Thyroid gland (tissue), 4 donors: ENCODE measurements at places on chromosomes 5 and 9.
A peak's percentile ranks its signal among the peaks of the same experiment; 100 is the strongest.

DNA sequence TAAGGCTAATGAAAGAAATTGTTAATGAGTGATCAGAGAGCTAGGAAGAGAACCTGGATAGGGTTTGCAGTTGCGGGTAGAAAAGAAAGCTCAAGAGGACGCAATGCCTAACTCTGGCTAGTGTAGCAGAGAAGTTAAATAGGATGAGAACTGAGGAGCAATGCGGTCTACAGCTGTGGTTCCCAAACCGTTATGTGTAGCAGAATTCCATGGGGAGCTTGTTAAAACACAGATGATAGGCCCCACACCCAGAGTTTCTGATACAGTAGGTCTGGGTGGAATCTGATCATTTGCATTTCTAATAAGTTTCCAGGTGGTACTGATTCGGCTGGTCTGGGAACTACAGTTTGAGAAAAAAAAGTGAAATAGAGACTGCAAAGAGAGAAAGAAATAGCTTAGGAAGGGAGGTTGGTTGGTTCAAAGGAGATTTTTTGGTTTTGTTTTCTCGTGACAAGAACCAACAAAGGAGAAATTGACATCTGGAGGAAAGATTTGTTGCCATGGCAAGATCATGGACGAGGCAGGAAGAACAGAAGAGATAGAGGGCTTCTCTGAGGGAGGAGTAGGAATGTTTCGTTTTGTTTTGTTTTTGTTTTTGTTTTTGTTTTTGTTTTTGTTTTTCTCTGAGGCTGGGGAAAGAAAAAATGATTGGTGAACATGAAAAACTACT, 276.1 kb downstream of the ARRDC3 start:
- no peak overlapping the region for H3K4me3 ChIP-seq
- no peak overlapping the region for H3K27ac ChIP-seq
- H3K27me3 ChIP-seq, result no peaks in the 10 kb centered on the region
- no peak for DNase-seq
- no peaks in the 10 kb centered on the region for H3K36me3 ChIP-seq

GRCh38 chr5:109191153-109191558, 218.6 kb downstream of the PJA2 start:
- peak; percentile 11 for DNase-seq
- H3K27me3 ChIP-seq, result no peaks in the 10 kb centered on the region
- H3K4me1 ChIP-seq, result no peaks in the 10 kb centered on the region
- H3K36me3 ChIP-seq, result peaks cover 10% of the 10 kb centered on the region

DNA sequence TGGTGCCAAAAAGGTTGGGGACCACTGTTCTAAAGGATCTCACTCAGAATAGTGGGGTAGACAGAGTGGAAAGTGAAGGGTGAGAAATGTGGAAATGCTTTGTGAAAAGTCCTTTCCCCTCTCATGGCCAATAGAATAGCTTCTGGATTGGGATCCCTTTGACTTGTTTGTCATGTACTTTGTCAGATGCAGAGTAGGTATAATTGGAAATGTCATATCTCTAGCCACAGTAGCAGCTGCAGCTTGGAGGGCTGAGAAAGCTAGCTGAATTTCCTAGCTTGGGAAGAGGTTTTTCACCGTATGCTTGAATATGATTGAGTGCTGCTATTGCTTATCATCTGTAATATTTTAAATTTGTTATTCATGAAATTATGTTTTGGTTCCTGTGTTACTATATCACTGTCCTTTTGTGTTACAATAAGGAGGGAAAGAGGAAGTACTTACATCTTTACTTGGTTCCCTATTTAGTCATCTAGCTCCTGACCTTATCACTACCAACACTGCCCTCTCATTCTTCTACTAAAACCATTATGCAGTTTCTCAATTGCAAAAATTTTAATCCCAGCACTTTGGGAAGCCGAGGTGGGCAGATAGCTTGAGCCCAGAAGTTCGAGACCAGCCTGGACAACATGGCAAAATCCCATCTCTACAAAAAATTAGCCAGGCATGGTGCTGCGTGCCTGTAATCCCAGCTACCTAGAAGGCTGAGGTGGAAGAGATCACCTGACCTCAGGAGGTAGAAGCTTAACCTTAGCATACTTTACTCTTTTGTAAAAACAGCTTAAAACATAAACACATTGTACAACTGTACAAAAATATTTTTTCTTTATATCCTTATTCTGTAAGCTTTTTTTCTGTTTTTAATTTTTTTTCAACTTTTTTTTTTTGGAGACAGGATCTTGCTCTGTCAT, 12.4 kb downstream of the SLC30A5 start:
- H3K4me3 ChIP-seq, result no peak overlapping the region
- H3K4me1 ChIP-seq, result no peaks in the 10 kb centered on the region
- H3K36me3 ChIP-seq, result peaks cover 30% of the 10 kb centered on the region
- H3K27me3 ChIP-seq, result no peaks in the 10 kb centered on the region

- H3K4me1 ChIP-seq, result no peaks in the 10 kb centered on the region
- no peaks in the 10 kb centered on the region for H3K27me3 ChIP-seq
- H3K27ac ChIP-seq, result no peak overlapping the region
- H3K36me3 ChIP-seq, result no peaks in the 10 kb centered on the region
- DNase-seq, result no peak
Measured at GRCh38 chr9:80521151-80521550, 949.4 kb downstream of the TLE4 start.

DNA sequence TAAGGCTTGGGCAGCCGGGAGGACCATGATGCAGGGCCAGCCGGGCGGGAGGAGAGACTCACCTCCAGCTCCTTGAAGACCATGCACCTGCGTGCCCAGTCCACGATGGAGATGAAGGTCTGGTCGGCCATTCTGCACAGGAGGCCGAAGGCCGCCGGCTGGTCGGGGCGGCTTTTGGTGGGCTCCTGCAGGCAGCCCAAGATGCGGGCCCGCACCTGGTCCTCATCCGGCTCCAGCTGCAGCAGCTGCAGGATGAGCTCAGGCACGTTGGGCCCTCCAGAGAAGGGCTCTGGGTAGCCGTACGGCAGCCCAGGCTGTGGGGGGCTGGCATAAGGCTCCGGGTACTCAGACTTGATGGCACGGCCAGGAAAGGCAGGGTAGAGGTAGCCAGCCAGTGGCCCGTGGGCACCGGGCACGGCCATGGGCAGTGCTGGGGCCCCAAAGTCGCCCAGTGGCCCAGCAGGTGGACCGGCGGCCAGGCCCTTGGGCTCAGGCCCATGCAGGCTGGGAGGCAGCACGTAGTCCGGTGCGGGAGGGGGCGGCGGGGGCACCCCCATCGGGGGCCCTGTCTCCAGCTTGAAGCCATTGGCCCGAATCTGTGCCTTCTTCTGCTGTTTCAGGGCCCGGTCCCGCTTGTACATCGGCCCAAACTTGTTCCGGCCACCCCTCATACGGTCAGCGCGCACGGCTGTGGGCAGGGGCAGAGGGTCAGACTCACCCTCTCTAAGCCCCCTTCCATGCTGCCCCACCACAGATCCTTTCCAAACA, 7.0 kb downstream of the NR5A1 start:
- H3K36me3 ChIP-seq, result no peaks in the 10 kb centered on the region
- no peak overlapping the region for H3K4me3 ChIP-seq
- peaks cover 5% of the 10 kb centered on the region for H3K4me1 ChIP-seq
- H3K27ac ChIP-seq, result no peak overlapping the region
- DNase-seq, result no peak

GRCh38 chr5:55062039-55062779, 38.2 kb downstream of the GZMK start:
- DNase-seq, result no peak
- no peaks in the 10 kb centered on the region for H3K36me3 ChIP-seq
- H3K4me3 ChIP-seq, result no peak overlapping the region
- no peak overlapping the region for H3K27ac ChIP-seq

DNA sequence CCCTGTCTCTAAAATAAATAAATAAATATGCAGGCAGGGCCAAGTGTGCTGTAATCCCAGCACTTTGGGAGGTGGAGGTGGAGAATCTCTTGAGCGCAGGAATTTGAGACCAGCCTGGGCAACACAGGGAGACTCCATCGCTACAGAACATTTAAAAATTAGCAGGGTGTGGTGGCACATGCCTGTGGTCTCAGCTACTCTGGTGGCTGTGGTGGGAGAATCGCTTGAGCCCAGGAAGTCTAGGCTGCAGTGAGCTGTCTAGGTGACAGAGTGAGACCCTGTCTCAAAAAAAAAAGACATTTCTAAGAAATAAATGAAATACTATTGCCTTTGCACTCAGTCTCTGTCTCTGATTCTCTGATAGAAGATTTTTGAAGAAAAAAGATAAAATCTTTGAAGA, 1.2 kb upstream of the PCDHGA10 start:
- no peak overlapping the region for H3K4me3 ChIP-seq
- H3K4me1 ChIP-seq, result no peaks in the 10 kb centered on the region
- no peak for DNase-seq
- no peak overlapping the region for H3K27ac ChIP-seq

DNA sequence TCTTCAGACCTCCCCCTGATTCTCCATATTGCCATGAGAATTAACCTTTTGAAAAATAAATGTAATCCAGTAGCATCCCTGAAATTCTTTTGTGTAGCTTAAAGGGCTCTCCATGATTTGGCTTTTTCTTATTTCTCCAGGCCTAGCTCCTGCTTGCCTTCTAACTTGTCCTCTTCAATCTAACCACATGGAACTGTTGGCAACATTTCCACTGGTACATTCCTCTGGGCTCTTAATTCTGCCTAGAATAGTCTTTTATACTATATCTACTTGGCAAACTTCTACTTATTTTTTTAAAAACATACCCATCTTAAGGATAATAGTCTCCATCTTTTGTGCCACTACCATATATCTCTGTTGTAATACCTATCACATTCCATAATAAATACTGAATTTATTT, 54.1 kb downstream of the GNG10 start:
- H3K36me3 ChIP-seq, result no peaks in the 10 kb centered on the region
- no peaks in the 10 kb centered on the region for H3K4me1 ChIP-seq
- DNase-seq, result no peak
- no peak overlapping the region for H3K27ac ChIP-seq
- no peak overlapping the region for H3K4me3 ChIP-seq

DNA sequence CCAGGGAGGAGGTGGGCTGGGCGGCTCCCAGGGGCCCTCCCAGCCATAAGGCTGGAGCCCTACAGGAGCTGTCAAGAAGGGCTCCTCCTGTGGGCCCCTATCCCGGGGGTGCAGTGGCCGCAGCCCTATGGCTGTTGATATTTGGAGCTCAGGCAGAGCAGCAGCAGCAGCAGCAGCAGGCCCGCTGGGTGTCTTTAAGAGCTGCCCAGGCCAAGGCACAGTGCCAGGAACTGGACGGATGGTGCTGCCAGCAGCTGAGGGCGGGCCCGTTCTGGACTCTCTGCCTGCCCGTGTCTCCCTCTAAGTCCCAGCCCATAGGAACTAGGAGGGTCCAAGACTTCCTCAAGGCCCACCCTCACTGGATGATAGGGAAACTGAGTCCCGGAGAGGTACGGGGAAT, 3.6 kb downstream of the AK1 start:
- H3K4me1 ChIP-seq, result peaks cover 43% of the 10 kb centered on the region
- H3K27me3 ChIP-seq, result no peaks in the 10 kb centered on the region
- peak; percentile 94 for DNase-seq

GRCh38 chr5:171888051-171888481, 102.4 kb downstream of the SMIM23 start:
- H3K36me3 ChIP-seq, result no peaks in the 10 kb centered on the region
- DNase-seq, result no peak
- no peaks in the 10 kb centered on the region for H3K27me3 ChIP-seq
- H3K4me1 ChIP-seq, result no peaks in the 10 kb centered on the region
- no peak overlapping the region for H3K27ac ChIP-seq
- H3K4me3 ChIP-seq, result no peak overlapping the region
